ENCODE measurements at places on chromosomes 6 and 20. TPM values are rescaled to one million over a fixed set of nuclear protein-coding genes. Genes with fewer than 3 reads are reported as not detected.

DNA sequence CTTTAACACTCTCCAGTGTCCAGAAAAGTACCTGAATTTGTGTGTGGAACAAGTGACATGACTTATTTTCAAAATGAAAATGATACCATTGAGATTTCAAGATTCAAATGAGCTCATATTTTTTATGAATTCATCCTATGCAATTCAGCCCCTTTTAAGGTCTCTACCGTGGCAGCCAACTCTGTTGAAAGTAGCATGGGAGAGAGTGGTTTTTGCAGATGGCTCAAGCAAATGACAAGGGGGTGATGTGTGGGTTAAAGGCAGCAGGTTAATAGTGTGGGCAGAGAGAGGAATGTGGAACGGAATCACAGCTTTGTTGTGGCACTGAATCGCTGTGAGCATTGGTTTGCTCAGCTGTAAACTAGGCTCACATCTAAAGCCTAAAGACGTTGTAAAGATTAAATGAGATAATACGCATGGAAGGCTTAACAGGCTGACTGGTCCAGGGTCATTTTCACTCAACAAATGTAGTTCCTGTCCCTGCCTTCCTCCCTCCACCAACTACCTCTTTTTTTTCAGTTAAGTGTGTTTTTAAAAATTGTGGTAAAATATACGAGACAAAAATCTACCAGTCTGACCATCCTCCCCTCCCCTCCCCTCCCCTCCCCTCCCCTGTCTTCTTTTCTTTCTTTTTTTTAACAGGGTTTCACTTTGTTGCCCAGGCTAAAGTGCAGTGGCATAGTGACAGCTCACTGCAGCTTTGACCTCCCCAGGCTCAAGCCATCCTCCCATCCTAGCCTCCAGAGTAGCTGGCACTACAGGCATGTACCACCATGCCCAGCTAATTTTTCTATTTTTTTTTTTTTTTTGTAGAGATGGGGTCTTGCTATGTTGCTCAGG, 114.7 kb upstream of the ZNF217 start:
- peak; percentile 68 for DNase-seq

GRCh38 chr20:32233286-32233685, 25.6 kb downstream of the POFUT1 start:
- no peak for DNase-seq

GRCh38 chr6:150183966-150184365, 41.1 kb downstream of the PPP1R14C start:
- no peak for DNase-seq

DNA sequence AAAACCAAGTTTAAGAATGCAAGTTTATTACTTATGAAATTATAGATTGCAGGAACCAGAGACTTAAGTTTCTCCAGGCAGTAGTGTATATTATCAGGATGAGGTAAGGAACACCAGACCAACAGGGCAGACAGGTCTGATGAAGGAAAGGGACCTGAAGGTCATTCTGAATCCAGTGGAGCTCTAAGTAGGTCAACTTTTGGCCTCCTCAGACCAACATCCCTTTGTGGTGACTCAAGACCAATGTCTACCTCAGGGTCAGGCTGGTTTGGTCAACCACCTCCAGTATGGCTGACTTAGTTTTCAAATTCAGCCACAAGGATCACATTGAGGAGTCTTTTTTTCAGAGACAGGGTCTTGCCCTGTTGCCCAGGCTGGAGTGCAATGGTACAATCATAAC, 38.7 kb upstream of the TFAP2A start:
- no peak for DNase-seq

GRCh38 chr6:116963972-116964371, 86.9 kb downstream of the RFX6 start:
- no peak for DNase-seq

- DNase-seq, result no peak
These were observed 345.3 kb upstream of the SLC35B3 start for GRCh38 chr6:8780653-8781052.

DNA sequence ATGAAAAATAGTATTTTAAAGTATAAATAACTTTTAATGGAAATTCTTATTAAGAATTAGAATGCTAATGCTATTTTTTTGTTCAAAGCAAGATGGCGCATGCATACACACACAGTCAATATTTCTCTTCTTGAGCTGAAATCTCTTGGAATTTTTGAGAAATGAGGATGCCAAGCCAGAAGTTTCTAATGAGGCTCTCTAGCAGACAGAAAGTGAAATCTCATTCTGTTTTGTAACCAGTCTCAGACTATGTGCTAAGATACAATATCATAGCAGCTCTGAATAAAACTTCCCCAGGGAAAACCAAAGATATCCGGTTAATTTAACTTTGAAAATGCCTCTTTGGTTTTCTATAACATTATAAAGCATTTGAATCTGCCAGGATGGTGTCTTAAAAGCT, 97.2 kb upstream of the HDAC2 start:
- DNase-seq, result no peak

DNA sequence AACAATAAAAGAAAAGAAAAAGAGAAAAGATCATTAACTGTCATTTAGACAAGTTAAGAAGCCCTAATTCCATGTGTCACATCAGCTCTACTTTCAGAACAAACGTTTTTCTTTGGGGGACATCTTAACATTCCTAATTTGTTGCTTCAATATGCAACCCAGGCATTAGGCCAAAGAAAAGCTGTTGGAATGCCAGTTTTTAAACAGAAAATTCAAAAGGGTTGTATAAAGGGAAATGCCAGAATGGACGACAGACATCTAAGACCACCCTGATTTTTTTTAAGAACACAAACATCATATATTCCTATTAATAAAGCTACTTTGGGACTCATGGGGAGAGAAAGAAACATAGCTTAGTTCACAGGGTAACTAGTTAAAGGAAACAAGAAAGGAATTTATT, 315.0 kb downstream of the GMDS start:
- no peak for DNase-seq

GRCh38 chr6:142292166-142292924, 9.5 kb upstream of the ADGRG6 start:
- no peak for DNase-seq

DNA sequence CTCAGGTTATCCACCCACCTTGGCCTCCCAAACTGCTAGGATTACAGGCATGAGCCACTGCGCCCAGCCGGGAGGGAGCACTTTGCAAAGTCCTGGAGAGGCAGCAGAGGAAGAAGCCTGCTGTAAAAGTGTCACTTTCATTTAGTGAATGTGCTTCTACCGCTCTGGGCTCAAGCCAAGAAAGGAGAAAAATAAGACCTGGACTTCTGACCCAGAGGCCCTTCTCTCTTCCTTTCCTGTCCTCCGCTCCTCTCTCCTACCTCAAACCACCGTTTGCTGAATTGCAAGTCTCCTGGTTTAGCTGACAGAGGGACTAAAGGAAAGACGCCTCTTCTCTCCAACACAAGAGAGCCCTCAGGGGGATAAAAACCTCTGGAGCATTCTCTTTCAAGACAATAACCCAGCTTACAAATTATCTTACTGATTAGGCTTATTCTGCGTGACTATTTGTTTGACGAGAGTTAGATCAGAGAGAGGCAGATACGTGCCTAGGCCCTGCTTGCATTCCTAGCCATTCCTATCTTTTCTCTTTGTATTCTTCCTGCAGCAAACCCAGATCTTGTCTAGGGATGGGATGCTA, 84.2 kb upstream of the SLC22A23 start:
- DNase-seq, result no peak

- no peak for DNase-seq
These were observed 44.8 kb downstream of the RIPOR3 start for GRCh38 chr20:50646483-50646996.

Gene MRPL14
- total RNA-seq, result 60.9 TPM

Gene TBXT
- not detected for total RNA-seq

Gene ENPP5
- not detected for total RNA-seq

Gene TASP1
- 11.8 TPM for total RNA-seq

Gene CUL7
- total RNA-seq, result 8.9 TPM
